ENCODE measurements at places on chromosomes 5 and 9.
A peak's percentile ranks its signal among the peaks of the same experiment; 100 is the strongest.

DNA sequence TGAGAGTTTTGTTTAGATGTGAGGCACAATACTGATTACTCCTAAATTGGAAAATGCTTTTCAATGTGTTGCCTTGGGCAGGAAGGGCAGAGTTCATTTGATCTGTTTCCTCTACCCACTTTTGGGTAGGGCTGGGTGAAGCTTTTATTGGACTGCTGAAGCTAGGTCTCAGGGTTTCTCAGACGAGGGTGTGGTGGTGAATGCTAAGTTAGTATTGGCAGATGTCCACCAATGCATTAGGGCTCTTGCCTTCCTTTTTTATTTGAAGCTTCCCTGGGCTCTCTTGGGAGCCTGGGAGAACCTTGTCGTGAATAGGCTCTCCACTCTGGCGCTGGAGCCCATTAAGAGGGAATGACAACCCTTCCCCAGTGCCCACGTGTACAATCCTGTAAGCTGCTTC lies 23.1 kb downstream of the SPTAN1 start:
- DNase-seq, result no peak

DNA sequence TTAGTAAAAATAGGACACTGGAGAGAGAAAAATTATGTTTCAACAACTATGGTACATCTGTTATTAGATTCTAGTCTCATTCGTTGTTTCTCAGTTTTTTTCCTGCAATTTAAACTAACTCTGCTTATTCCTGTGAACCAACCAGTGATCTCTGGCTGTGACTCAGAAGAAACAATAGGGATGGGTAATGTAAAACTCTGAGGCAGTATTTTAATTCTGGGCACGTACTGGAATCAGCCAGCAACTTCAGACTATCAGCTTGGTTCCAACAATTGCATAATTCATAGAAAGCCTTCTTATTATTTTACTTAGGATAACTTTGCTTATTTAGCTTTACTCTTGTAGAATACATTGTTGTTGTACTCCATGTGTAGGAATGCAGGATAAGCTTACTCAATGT lies 28.8 kb downstream of the MLLT3 start:
- no peak for DNase-seq

DNA sequence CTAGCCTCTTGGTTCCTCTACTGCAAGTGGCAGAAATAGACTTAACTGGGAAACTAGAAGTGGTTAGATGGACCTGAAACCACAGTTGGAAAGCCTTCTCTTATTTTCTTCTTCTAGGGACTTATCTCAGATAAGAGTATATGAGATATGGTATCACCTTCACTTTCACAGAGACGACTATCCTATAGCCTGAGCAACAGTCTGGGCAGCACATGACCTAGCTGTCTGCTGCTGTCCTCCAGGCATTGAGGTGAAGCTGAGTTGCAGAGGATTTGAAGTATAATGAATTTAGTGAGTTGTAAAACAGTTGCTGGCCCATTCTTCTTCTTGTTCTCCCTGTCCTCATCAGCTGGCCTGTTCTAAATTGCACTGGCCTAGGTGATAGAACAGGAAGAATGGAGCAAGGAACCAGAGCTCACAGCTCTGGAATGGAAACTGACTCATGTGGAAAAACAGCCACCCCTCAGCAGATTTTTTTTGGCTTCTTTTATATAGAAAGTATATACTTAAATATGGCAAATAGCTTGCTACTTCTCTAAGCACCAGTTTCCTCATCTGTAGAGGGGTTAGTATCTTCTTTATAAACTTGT lies 27.8 kb downstream of the RECK start:
- no peak for DNase-seq

- DNase-seq, result no peak
These were observed 90.9 kb downstream of the ANKRD55 start for GRCh38 chr5:56142233-56142613.

DNA sequence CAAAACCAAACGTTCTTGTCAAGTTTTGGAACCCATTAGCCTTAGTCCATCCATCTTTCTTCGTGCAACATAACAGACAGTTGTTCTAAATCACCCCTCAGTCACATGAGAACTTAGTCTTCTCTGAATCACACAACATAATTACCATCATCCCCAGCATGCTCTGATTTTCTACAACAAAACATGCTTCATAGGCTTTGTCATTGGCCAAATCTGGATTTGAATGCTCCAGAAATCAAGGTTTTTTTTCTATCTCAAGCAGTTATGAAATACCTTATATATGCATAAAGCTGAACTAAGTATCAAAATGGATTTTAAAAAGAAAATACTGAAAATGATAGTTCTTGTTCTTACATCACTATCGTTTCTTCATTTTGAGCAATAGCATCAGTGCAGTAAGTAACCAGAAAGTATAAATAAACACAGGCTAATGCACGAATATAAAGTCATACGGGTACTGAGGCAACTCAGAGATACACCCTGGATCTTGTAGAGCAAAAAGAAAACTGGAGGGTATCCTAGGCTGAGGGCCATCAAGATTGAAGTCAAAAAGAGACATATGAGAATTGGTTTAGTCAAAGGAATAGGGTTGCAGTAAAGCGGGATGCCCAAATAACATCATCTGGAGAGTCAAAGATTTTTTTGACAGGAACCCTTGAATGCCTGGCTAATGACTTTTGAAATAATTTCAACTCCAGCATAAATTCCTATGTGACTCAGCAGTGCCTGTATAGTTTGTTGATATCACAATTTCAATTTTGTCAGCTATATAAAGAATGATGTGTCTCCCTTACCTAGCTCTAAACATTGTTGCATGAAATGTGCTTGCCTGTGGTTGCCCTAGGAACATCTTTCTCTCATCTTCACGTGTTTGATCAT lies 164.7 kb downstream of the ADAMTSL1 start:
- DNase-seq, result no peak

DNA sequence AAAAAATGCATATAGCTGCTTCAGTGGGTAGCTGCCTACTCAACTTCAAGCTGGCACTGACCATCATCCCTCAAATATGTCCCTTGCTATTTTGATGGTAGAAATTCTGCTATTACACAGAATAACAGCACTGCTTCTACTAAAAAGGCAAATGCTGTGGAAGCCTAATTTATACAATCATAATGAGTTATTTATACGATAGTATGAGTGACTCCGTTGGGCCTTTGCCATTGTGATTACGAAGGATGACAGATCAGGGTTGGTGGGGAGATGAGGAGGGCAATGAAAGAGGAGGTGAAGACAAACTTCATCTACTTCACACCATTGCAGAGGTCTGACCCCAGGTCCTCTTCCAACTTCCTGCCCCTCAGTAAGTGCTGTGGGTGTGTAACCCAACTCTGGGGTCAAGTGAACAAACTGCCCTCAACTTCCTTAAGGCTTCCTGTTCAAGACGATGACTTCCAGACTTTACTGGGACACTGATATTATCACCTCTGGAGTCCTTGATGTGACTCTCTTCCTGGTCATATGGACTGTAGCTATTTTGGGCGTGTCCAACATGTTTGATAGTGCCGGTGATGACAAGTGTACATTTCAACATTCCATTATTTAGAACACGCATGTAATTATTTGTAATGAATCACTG lies 74.1 kb upstream of the RPS23 start:
- DNase-seq, result no peak

- DNase-seq, result no peak
These were observed 17.7 kb downstream of the S1PR3 start for GRCh38 chr9:89008744-89009545.

DNA sequence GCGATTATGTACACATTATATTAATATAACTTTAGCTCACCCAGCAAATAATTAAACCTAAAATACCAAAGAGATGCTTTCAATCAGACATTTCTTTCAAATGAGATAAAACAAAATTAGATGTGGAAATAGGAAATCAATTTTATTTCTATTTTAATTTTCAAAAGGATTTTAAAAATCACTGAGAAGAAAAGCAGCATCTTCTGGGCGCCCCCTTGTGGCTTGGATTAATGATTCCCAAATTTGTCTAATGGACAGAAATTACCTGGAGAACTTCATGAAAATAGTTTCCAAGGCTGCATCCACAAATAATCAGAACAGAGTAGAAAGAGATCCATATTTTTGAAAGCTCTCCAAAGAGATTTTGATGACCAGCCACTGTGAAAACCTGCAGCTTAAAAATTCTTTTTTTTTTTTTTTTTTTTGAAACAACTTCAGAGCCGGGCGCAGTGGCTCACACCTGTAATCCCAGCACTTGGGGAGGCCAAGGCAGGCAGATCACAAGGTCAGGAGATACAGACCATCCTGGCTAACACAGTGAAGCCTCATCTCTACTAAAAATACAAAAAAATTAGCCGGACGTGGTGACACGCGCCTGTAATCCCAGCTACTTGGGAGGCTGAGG lies 50.9 kb upstream of the CEMIP2 start:
- DNase-seq, result peak; percentile 20

DNA sequence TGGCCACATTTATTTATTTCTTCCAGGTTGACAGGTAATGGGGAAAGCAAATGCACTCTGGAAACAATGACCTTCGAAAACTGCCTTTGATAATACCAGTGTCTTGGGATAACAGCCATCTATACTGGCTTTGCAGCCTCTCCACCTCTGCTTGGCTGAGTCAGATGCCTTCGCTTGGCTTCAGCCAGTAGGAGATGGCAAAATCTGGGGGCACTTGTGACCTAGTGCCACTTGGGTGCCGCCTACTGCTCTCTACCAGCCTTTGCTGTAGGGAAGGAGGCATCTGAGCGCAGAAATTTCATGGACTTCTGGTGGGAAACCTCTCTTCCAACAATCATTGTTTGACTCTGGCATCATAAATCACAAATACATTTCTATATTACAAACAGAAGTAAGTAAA lies 21.8 kb downstream of the FYB1 start:
- DNase-seq, result peak; percentile 58

DNA sequence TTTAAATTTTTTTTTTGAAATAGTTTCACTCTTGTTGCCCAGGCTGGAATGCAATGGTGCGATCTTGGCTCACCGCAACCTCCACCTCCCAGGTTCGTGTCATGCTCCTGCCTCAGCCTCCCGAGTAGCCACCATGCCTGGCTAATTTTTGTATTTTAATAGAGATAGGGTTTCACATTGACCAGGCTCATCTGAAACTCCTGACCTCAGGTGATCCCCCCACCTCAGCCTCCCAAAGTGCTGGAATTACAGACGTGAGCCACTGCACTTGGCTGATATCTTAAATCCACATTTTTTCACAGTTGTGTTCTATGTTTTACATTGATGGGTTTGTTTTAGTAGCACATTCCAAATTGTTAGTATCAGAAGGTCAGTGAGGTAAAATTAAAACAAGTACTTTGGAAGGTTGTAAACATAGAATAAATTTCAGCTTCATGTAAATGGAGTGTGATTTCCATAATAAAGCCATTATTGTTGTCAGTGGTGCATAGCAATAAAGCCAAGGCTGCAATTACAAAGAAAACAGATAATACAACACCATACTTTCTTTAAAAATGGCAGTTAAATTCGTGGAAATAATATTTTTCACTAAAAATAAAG lies 287.2 kb downstream of the ARRDC3 start:
- no peak for DNase-seq

GRCh38 chr9:88236511-88237478 lies 98.5 kb upstream of the SPATA31C2 start:
- no peak for DNase-seq

DNA sequence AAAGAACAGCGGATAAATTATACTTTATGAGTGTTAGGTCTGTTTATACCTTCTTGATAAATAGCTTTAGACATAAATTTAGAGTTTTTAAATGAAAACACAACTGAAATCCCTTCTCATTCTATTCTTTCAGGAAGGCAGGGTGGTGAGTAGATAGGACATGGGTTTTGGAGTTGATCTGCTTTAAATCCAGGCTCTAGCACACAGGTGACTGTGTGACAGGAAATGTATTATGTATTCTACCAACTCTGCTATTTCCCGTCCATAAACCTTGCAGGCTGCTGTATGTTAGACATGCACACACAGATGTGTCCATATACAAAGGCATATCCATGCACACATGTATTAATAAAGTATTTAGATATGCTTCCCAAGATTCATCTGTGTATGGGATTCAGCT lies 19.3 kb upstream of the CARTPT start:
- no peak for DNase-seq

DNA sequence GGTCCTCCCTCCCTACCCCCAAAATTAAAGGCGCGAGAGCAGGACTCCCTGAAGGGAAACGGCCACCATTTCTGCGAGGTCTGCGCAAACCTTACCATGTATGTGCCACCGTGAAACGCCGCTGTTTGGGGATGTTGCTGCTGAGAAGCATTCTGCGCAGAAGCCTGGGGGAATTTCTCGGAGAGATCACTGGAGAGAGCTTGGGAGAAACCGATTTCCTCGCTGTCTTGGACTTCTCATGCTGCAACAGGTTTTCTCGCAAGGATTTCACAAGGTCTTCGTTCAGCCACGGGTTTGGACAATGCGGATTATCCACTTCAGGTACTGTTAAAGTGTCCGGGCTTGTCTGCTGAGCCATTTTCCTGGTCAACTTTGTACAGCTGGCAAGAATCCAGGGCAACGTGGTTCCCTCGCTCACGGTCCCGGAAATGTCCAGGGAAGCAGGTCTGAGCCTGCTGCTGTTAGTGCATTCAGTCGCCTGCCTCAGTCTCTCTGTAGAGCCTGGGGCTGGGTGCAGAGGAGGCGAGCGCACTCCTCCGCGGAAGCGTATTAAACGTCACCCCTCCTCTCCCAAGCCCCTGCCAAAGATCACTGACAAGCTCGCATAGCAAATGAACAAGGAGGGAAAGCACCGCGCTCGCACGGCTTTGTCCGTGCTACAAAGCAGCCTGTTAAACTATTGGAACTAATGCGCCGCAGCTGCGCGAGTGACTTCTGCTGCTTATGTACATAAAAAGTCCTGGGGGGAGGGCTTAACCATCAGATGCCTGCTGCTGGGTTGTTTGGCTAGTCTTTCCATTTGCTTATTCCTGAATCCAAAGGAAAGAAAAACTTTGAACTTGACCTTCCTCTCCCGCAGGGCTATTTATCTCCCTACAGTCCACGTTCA lies 125.1 kb downstream of the PDE4D start:
- DNase-seq, result no peak

DNA sequence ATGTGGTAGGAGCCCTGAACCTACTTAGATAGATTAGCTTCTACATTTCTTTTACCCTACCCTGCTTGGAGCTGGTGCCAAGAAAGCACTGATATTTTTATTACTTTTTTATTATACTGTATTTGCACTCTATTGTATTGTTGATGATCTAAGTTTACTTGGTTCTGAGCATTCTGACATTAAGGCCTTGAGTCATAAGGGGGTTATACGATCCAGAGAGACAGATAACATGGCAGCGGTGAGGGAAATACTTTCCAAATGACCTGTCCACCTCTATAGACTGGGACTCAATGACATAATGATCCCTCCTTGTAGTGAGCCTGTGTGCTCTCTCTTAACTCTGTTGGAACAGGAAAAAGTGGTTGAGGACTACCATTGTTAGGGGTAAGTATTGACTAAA lies 176.3 kb downstream of the MAN2A1 start:
- no peak for DNase-seq

Data from stimulated activated naive CD4-positive, alpha-beta T cell treated with Interleukin-2 at 50 U/mL for 16 hours (primary cell).